ENCODE measurements at places on chromosomes 6 and 20.

DNA sequence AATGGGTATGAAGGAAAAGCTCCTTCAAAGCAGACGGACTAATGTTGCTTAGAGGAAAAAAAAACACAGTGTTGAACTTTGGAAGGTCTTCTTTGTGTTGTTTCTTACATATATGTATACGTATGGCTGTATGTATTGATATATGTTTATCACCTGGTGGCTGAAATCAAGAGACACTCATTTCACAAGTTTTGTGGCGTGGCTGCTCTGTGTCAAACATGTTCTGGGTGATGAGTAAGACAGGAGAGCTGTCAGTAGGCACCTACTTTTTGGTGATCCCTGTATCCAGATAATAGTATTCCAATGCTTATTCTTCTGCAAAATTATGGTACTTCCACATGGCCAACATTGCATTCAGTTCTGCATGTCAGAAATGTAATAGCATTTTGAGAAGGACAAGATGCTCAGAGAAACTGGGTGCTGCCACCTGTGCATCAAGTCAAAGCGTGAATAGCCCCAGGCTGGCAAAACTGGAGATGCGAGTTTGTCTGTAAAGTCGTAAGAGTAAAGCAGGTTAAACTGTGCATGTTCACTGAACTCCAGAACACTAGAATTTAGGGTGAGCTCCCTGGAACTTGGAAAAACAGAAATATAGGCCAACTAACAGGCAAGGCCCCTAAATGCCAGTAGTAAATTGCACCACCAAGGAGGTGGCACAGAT lies 67.9 kb downstream of the ARMC2 start:
- DNase-seq: no peak

GRCh38 chr6:31615748-31616147 lies 714 bp downstream of the AIF1 start:
- DNase-seq: no peak

DNA sequence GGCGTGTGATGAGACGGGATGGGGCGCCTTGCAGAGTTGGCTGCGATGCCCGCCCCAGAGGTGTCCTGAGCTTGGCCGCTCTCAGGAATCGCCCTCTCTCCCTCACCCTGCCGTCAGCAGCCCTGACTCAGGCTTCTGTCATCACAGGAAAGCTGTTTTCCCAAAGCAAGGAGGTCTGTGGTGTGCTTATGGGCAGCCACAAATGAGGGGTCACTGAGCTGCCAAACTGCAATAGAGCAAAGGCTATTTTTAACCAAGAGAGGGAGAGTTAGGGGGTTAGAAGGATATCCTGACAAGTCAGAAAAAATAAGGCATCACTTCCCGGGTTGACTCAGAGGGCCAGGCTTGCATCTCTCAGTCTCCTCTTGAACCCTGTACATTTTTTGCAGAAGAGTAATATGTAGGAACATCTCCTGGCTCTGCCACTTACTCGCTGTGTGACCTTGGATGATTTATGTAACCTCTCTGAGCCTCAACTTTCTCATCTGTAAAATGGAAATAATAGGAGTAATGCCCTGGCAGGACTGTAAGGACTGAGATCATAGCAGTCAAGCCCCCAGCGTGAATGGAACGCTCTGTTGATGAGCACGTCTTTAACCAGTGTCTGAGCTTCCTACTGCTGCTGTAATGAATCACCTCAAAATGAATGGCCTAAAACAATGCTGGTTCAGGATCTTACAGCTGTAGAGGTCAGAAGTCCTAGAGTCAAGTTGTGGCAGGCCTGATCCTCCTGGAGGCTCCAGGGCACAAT lies 181.9 kb downstream of the NFATC2 start:
- DNase-seq: no peak

GRCh38 chr6:26233649-26234420 lies 131.2 kb upstream of the BTN3A2 start:
- peak; percentile 30 for DNase-seq

- DNase-seq: no peak
Observed at GRCh38 chr6:2554651-2555260, 196.0 kb downstream of the MYLK4 start.

DNA sequence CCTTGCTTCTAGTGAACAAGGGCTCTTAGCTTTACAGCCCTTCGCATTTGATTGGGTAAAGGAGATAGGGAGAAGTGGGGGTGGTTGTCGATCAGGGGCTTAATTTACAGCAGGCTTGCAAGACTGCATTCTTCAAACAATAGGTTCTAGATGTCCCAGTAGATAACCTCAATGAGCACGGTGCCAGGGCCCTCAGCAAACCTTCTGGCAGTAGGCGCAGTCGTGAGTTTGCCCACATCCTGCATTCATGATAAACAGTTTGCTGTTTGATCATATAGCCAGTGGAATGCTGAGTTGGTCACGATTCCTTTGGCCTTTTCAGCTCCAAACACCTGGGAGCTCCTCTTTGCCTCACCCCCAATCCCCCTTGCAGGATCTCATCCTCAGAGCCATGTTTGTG lies 27.5 kb downstream of the SUN5 start:
- no peak for DNase-seq

DNA sequence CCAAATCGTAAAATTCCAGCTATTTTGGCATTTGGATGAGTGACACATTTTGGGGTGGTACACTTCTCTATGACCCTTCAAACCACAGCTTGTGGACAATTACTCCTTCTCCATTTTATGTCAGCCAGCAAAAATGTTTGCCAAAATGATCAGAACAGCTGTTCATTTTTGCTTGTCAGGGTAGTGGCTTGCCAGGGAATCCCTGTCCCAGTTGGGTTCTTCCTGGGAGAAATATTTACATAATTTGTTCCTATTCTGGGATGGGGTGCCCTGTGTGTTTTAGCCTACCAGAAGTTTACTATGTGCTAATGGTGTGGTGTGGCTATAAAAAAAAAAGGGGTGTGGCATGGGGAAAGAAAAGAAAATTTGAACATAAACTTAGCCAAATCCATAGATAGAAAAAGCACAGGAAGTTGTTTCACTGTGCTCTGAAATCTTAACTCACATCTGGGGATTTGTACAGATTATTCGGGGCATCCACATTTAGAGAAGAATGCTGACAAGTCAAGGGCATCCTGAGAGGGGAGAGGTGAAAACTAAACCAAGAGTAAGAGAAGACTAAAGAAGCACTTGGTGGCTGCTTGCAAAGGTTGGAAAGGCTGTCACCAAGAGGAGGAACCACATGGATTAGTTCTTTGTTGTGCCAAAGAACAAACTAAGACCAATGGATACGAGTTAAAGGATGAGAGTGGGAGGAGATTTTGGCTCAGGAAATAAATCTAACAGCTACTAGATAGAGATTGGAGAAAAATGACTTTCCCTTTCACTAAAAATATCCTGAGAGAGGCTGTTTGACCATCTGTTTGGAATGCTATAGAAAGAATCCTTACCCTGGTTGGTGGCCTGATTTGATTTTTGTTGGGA lies 55.2 kb upstream of the RBM24 start:
- no peak for DNase-seq
